ENCODE measurements at places on chromosomes 16 and 17.

GRCh38 chr17:78532922-78533640 is 44.1 kb downstream of the DNAH17 start:
- DNase-seq = no peak

DNA sequence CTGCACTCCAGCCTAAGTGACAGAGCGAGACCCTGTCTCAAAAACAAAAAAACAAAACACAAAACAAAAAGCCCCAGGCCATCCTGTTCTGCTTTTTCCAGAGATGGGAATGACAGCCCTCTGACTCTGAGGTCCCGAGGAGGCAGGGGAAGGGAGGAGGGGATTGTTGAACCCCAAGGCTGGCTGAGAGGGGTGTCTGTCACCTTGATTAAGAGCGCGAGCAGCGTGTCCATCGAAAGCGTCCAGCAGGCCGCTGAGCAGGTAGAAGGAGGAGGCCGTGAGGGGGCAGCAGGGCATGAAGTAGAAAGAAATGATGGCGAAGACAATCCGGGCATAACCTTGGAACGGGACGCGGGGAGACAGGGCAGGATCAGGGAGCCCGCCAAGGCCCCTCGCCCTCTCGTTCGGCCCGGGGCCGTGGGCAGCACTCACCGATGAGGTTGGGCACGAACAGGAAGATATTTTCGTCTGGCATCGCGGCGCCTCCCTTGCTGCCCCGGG is 593 bp downstream of the CDIPT start:
- DNase-seq = no peak

DNA sequence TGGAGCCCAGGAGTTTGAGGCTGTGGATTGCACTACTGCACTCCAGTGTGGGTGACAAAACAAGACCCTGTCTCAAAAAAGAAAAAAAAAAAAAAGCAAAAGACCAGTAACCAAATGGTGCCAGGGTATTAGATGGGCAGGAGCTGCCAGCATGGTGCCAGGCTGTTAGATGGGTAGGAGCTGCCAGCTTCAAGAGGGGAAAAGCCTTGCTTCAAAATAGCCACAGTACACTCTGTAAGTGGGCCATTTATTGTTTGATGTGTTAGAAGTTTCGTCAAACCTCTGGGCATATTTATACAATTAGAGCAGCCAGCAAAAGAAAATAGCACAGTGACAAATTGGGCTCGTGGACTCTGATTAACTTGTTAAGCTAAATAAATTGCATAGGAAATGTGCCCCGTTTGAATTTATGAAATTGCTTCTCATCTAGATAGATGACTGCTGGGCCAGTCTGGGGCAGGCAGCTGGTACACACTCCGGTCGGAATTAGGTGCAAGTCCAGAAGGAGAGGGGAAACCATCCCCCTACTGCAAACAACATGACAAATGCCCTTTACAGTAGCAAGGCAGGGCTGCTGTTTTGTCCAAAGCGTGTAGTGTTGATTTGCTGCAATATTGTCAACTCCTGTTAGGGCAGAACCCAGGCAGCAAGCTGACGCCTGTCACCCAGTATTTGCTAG is 126.3 kb upstream of the IRX3 start:
- DNase-seq = no peak

DNA sequence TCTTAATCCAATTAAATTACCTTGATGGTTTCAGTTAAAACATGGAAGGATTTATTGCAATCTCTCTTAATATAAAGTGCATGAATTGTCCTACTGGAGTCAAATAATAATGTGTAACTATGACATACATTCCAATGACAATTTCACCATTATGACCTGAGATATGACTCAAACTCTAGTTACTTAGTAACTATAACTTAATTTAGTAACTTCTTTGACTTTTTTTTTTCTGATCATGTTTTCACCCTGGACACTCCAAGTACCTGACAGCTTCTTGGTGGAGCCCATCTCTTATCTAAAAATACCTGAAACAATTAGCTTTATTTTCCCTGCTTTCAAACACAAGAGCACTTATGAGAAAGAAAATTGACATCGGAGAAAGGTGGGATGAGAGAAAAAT is 123.7 kb downstream of the STX8 start:
- DNase-seq = no peak

DNA sequence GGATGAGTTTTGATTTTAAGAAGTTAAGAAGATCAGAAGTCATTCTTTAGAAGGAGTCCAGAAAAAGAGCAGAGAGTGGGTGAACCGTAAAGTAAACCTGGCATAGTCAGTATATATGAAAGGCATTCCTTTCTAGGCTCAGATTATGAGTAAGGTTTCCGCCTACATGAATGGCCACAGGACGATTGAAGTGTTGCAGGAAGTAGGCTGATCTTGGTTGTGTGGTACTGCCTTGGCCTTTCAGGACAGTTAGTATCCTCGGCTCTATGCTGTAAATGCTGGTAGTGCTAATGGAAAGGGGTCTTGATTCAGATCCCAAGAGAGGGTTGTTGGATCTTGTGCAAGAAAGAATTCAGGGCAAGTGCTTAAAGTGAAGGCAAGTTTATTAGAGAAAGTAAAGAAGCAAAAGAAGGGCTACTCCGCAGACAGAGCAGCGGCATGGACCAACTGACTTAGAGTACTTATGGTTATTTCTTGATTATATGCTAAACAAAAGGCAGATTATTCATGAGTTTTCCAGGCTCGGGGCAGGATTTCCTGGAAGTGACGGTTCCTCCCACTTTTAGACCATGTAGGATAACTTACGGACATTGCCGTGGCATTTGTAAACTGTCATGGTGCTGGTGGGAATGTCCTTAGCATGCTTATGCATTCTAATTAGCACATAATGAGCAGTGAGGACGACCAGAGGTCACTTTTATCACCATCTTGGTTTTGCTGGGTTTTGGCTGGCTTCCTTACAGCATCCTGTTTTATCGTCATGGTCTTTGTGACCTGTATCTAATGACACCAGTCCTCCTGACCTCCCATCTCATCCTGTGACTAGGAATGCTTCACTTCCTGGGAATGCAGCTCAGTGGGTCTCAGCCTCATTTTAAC is 164.8 kb downstream of the SNX29 start:
- DNase-seq = no peak

GRCh38 chr16:89376812-89377452 is 113.4 kb downstream of the ANKRD11 start:
- DNase-seq = no peak

DNA sequence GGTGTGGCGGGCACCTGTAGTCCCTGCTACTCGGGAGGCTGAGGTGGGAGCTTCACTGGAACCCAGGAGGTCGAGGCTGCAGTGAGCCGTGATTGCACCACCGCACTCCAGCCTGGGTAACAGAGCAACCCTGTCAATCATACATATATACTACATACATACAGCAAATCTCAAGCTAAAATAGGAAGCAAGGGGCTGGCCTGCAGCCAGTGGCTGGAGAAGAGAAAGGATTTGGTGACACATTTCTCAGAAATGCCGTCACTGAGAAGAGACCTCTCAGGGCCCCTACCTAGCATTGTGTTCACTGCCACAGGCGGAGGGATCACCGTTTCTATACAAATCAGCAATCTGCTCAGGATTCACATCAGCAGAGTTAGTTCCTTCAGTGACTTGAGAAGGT is 16.9 kb downstream of the NARF start:
- no peak for DNase-seq

DNA sequence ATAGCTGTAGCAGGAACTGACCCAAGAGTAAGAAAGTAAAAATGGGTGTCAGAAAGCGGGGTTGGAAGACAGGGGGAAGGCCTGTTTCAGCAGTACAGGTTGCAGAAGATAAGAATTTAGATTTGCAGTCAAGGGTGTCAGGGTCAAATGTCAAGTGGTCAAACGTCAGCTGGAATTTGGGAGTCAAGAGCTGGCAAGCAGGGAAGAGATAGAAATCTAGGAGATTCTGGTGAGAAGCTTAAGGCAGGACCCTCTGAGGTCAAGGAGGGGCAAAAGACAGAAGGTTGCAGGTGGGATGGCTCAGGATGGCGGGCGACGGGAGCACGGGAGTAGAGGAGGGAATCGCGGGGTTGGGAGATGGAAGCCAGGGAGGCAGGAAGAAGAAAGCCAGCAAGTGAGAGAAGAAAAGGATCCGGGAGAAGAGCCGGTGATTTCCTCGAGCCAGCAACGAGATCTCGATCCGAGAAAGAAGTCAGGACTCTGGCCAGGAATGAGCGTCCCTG is 335 bp downstream of the SLC25A35 start:
- no peak for DNase-seq

- DNase-seq = no peak
These were observed 23.7 kb downstream of the CDH1 start for GRCh38 chr16:68760671-68761275.

DNA sequence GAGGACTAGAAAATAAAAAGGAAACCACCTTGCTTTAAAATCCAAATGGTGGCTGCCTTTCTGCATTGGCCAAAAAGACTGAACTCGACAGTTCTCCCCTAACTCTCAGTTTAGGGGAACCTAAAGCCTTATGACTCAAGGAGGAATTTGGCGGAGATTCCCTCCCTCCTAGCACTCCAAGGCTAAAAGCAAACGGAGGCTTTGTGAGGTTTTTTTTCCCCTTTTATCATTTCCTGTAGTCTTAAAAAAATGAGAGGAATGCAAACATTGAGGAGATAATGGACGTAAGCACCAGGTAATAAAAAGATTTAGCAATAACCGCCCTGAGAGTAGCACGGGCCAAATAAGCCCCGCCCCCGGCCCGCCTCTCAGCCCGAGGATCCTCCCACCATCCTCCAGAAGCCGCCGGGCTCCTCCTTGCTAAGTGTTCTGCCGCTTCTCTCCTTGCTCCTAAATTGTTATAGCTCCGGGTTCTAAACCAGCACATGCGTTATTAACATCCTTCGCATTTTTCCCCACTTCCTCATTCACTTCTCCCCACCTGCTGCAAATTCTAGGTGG is 5.8 kb upstream of the KIFC3 start:
- DNase-seq = peak; percentile 41

- DNase-seq = no peak
These were observed 34.7 kb downstream of the SOCS3 start for GRCh38 chr17:78325076-78325687.

GRCh38 chr16:4327386-4328045 is 11.6 kb downstream of the GLIS2 start:
- DNase-seq = no peak

- no peak for DNase-seq
These were observed 15.8 kb downstream of the CYB5B start for GRCh38 chr16:69440250-69440649.

- DNase-seq = no peak
These were observed 14.0 kb upstream of the RBFOX1 start for GRCh38 chr16:7318686-7319085.

DNA sequence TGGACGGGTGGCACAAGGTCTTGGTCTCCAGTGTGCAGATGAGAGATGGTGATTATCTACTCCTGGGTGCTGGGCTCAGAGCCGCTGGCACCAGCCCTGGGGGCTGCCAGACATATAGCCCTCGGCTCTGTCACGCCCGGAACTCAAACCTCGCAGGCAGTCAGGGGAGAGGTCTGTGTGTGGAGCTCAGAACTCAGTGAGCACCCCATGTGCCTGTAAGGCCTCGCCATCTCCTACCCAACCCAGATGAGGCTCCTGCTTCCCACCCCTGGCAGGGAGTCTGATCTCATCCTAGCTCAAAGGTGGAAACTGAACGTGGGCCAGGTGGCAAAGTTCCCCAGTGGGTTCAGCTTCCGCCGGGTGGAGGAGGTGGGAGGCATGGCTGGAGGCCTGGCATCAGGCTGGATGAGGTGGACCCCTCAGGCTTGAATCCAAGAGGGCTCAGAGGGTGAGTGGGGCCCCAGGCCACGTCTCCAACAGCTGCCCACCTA is 22.6 kb upstream of the NPTX1 start:
- no peak for DNase-seq

GRCh38 chr16:19188406-19188805 is 20.4 kb downstream of the SYT17 start:
- DNase-seq = no peak

DNA sequence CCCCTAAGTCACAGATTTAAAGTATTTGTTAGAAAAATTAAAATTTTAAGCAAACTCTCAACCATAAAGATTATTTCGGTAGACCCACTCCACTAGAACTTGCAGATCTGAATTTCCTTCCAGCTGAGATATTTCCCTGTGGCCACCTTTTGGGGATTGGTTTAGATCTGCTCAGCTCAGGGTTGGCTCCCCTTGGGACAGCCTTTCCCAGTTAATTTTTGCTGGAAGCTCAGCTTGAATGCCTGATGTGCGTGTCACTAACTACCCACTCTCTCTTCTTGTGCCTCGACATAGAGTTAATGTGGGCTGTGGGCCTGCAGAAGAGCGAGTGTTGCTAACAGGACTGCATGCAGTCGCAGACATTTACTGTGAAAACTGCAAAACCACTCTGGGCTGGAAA is 57.6 kb downstream of the YPEL2 start:
- DNase-seq = no peak

- no peak for DNase-seq
These were observed 1.0 kb upstream of the MFAP4 start for GRCh38 chr17:19387921-19388521.

- no peak for DNase-seq
These were observed 223.5 kb upstream of the N4BP1 start for GRCh38 chr16:48833461-48833860.

DNA sequence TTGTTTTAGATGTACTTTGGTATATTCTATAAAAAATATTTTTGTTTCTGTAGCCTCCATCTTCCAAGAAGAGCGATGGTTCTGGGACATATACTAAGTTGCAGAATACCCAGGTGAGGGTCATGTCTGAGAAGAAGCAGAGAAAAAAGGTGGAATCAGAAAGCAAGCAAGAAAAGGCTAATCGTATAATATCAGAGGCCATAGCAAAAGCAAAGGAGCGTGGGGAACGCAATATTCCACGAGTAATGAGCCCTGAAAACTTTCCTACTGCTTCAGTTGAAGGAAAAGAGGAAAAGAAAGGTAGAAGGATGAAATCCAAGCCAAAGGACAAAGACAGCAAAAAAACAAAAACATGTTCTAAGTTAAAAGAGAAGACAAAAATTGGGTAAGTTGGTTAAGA is 154.6 kb downstream of the CHD9 start:
- DNase-seq = no peak

DNA sequence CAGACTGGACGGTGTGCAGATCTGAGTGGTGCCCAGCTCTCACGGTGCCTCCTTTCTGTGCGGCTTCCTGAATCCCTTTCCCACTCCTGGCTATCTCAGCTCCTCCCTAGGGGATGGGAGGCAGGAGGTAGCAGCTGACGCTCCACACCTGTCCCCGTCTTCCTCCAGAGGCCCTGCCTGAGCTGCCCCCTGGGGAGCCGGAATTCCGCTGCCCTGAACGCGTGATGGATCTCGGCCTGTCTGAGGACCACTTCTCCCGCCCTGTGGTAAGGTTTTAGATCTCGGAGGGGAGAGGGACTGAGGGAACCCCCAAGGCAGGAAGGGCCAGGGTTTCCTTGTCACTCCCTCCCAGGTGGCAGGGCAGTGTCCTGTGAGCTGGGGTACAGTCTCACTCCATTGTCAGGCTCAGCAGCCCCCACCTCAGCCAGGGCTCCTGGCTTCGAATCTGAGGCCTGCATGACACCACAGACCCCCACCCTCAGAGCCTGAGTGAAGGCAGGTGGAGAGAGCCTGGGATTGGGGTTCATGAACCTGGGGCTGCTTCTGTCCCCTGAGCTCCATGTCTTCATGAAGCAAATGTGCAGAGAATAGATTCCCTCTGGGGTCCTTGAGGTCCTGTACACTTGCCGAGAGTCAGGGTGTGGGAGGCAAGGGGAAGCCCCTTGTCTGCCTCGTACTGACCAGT is 6.6 kb downstream of the DEF8 start:
- no peak for DNase-seq

Measured in nucleus accumbens (tissue), 56 donors.